K562 (cell line): ENCODE measurements at places on chromosomes 7 and 10.
A peak's percentile ranks its signal among the peaks of the same experiment; 100 is the strongest.

DNA sequence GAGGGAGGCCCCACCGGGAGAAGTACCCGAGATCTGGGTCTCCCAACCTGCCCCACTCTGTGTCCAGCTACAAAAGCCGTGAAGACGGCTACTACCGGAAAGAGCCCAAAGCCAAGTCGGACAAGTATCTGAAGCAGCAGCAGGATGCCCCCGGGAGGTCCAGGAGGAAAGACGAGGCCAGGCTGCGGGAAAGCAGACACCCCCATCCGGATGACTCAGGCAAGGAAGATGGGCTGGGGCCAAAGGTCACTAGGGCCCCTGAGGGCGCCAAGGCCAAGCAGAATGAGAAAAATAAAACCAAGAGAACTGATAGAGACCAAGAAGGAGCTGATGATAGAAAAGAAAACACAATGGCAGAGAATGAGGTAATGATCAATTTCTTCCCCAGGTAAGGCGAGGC, 59.1 kb upstream of the PDCD4 start:
- no peak for DNase-seq

- DNase-seq = no peak
Observed at GRCh38 chr7:151385626-151386300, 24.1 kb downstream of the WDR86 start.

DNA sequence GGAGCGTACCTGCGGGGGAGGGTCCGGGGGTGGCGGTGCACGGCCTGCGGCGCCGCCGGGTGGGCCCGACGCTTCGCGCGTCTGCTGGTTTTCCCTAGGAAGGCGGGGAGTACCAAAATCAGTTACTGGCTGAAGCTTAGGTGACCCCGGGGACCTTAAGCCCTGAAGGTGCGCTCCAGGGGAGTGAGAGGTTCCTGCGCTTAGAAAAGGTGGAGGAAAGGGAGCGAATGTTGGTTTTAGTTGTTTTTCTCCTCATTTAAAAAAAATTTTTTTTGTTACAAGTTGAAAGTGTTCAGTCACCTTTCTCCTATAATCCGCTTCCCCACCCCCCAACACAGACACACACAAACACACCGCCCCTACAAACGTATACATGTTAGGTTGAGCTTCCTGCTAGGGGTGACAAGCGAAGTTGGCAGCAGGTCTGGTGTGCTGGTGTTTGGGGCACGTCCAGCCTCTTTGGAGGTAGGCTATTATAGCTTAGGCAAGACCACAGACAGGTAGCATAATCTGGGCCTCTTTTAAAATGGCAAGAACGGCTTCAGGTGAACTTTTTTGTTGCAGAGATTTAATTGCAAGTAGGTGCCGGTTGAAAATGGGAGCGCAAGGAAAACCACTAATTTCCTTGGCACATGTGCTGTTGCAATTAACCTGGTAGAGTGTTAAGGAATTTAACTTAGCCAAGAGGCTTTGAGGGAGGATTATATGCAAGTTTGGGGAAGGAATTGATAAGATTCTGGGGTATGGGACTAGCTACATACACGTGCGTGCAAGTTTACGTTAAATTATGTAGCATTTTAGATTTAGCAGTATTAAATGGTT, 945 bp downstream of the ADD3 start:
- peak; percentile 11 for DNase-seq

DNA sequence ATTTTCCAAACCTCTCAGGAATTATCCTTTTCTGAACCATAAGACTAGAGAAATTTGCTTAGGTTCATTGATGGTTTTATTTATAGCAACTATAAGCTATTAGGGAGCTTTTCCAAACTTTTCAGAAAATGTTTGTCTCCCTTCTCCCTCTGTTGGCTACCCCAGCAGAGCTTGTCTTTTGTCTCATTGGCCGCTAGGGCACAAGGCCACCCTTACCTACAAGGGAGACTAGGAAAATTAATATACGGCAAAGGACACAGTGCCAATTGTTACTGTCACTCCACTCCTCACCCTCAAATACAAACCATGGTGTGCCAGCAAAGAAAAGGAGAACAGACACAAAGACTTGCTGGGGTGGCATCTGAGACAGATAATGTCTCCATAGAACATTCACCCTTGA, 471.4 kb downstream of the XPNPEP1 start:
- no peak for DNase-seq

GRCh38 chr7:117072620-117073118, 119.4 kb downstream of the ST7 start:
- no peak for DNase-seq
